Fibroblast of upper back skin (primary cell): ENCODE measurements at places on chromosomes 16 and 17.
A peak's percentile ranks its signal among the peaks of the same experiment; 100 is the strongest.

GRCh38 chr16:17567455-17567854 lies 96.7 kb upstream of the XYLT1 start:
- no peak for DNase-seq

DNA sequence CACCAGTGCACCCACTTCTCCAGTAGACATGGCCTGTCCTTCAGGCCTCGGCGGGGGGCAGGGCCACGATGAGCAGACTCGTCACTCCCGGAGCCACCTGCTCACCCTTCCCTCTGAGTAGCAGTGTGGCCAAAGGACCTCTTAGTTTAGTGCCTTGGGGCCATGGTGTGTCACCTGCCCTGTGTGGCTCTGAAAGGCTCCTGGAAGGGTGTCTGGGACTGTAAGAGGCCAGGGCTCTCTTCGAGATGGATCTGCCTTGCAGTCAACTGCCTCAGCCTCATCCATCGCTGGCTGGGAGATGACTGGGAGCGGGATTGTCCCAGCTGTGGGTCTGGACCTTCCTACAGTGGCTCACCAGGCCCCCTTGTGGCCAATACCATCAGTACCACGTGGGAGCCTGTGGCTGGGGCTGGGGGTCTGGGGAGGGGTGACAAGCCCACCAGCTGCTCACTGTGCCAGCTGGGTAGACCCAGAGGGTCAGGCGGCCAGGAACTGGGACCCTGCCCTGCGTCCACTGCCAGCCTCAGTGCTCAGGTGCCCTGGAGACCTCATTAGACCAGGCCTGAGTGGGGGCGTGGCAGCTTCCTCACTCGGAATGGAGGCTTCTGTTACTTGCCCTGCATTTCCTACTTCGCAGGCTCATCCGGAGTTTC lies 133.4 kb downstream of the OR1D5 start:
- DNase-seq = peak; percentile 9

DNA sequence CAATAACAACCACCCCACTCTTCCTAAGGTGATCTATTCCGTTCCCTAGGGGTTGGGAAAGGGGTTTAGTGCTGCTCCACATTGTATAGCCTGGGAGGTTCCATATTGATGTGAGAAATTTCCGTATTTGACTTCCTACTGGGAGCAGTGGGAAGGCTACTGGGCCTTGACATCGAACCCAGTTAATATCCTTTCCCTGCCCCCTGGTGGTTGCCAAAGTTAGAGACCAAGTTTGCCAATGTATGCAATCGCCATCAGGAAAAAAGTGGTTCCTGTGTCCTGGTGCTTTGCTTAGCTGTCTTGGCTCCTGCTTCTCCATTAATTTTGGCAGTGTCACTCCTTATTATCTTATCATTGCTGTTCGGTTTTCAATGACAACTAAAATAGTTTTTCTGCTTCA lies 914.9 kb downstream of the KCNJ2 start:
- peak; percentile 14 for DNase-seq

- DNase-seq = peak; percentile 8
These were observed 1.6 kb downstream of the MPO start for GRCh38 chr17:58279016-58279711.

DNA sequence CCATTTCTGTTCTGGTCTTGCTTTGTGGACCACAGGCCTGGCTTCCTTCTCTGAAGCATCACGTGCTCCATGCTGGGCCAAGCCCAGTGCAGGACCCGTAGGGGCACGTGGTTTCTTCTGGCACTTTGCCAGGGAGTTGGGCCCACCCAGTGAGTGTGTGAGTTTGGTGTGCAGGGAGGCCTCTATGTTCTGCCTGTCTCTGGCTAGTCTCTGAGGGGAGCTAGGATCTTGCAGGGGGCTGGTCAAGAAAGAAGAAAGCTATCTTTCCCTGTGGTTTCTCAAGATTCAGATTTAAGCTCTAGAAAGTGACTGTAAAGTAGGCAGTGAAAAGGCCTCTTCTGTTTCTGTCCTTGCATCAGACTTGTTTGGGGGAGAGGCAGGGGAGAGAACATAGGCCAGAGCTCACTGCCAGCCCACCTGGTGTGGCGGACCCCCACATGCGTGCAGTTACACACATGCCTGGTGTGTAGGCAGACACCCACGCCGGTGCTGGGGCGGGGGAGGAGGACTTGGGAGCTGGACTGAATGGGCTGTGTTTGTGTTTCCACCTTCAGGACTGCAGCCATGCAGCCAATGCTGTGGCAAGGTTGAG lies 11.8 kb downstream of the LASP1 start:
- DNase-seq = peak; percentile 78

DNA sequence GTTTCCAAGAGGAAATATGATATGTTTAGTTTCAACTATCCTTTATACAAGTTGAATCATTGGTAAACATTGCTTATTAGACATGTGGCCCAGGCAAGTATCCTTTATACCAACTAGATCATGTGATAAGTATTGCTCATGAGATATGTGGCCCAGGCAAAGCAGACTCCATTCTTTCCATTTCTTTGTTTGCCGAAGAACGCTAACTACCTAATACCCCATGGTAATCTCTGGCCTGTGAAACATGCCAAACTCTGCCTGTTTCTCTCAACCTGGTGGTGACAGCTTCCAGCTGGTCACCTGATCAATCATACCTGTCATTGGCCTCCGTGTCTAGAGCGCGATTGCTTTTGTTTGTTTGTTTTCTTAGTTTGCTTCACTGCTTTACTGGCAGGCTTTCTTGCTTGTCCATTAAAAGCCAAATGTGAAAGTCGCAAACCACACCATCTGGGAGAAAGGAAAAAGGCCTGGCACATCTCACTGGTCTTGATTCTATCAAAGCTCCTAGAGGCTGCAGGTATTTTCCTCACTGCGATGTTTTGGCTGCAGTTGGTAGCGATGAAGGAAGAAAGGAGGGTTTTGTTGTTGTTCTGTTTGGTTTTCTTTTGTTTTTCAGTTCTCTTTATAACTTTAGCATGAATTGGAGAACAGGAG lies 686.2 kb downstream of the KCNJ2 start:
- DNase-seq = peak; percentile 10

DNA sequence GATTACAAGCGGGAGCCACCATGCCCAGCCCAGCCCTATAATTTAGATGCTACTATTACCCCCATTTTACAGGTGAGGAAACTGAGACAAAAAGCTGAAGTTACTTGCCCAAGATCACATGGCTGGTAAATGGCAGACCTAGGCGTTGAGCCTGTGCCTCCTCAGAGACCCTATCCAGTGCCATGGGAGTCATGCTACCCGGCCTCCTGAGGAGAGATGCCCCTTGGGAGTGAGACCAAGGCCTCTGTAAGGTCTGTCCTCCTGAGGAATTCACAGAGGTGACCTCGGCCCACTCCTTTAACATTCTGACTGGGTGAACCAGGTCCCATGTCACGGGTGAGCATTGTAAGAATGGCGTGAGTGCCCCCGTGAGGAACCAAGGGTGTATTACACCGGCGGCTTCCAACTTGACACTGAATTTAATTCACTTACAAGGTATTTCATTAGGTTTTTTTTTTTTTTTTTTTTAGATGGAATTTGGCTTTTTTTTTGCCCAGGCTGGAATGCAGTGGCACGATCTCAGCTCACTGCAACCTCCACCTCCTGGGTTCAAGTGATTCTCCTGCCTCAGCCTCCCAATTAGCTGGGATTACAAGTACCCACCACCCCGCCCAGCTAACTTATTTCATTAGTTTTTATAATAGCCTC lies 95.7 kb downstream of the ABCC6 start:
- DNase-seq = peak; percentile 68

GRCh38 chr16:17204206-17204605 lies 266.6 kb downstream of the XYLT1 start:
- no peak for DNase-seq

DNA sequence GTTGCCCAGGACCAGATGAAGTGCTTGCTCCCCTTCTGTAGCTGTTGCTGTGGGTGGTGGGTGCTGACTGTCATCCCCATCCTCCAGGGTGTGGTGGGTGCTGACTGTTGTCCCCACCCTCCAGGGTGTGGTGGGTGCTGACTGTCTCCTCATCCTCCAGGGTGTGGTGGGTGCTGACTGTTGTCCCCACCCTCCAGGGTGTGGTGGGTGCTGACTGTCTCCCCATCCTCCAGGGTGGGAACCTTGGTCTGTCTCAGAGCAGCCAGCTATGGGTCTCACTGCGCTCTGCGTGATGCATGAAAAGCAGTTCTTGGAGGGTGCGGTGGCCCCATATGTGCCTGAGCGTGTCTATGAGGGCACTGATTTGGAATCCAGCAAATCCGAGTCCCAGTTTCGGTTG lies 163.8 kb downstream of the RPTOR start:
- no peak for DNase-seq

DNA sequence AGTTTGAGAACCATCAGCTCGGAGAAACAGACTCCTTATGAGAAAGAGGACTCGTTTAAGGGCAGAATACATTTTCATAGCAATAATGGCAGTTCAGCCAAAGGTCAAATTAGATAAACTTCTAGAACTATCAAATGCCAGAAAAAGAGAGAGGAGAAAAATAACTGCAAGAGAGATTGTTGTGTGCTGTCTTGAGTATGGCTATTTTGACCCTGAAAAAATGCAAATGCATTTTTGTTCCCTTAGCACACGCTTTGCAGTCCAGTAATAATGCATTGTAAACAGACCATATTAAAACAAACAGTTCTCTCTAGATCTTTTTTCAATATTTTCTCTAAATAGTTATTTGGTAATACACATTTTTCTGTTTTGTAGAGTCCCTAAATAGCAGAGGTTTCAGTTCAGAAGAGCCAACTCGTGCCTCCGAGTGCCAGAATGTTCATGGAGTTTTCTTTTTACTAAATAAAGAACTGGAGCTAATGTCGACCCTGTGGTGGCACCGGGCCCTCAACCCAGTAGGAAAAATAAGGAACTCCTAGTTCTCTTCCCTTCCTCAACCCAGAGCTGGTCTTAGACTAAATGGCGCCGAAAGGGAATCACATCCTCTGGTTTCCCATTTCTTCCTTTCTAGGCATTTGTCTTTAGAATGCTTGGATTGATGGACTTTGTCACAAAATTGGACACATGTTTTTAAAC lies 298.0 kb downstream of the MAP2K4 start:
- DNase-seq = no peak

GRCh38 chr16:64534180-64534780 lies 587.6 kb downstream of the CDH11 start:
- DNase-seq = no peak

DNA sequence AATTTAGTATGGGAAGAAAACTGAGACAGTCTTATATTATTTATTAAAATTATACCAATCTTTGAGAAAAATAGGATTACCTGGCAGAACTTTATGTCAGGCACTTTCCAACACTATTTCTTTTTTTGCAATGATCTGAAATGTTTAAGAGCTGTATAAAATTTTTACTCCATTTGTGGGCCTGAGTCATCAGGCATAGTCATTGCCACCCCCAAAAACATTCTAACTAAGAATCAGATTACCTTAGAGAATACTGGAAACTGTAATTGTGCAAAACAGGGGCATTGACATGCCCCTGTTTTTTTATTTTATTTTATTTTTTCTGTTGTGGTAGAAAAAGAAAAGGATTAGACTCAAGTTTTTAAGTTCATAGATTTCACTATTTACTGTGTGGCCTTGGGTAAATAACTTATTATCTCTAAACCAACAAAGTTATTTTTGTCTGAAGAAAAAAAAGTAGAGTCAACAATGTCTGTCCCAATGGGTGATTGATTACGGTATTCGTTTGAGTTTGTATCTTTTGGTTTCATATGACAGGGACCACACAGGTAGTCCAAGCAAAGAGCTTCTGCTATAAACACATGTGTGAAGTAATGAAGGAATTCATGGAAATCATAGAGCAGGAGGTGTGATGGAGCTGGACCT lies 24.6 kb downstream of the VAT1L start:
- no peak for DNase-seq

GRCh38 chr16:52487849-52488457 lies 59.0 kb downstream of the TOX3 start:
- no peak for DNase-seq

GRCh38 chr16:67667817-67668494 lies 1.3 kb downstream of the C16orf86 start:
- peak; percentile 92 for DNase-seq

DNA sequence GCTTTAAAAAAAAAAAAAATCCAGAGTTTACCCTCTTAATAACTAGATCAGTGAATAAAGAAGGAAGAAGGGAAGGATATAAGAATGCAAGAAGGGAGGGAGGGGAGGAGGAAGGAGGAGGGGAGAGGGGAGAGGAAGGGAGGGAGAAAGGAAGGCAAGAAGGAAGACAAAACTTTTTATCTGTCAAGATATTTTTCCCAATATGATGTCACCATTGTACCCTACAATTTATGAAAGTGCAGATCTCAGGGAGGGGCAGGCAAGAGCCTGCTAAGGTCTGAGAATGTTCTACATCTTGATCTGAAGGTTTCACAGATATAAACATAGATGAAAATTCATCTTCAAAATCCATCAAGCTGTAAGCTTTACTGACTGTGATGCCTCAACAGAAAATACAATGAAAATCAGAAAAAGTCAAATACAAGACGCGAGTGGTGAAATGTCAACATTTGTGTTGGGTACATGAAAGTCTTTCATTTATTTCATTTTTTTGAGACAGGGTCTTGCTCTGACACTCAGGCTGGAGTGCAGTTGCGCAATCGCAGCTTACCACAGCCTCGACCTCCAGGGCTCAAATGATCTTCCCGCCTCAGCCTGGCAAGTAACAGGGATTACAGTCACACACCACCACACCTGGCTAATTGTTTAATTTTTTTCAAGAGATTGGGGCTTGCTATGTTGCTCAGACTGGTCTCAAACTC lies 57.1 kb upstream of the EMP2 start:
- no peak for DNase-seq

DNA sequence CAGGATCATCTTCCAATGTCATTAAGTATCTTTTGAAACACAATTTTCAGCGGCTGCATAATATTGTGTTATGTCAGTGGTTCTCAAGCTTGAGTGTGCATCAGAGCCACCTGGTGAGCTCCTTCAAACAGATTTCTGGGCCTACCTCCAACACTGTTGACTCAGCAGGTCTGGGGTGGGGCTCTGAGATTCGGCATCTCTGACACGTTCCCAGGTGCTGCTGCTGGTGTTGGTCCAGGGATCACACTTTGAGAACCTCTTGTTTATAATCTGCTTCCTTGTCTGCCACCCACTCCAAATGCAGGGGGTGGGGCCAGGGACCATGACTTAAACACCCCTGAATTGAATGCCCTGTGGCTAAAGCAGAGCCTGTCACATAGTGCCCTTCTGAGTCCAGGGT lies 73.8 kb upstream of the HNF1B start:
- DNase-seq = peak; percentile 53

DNA sequence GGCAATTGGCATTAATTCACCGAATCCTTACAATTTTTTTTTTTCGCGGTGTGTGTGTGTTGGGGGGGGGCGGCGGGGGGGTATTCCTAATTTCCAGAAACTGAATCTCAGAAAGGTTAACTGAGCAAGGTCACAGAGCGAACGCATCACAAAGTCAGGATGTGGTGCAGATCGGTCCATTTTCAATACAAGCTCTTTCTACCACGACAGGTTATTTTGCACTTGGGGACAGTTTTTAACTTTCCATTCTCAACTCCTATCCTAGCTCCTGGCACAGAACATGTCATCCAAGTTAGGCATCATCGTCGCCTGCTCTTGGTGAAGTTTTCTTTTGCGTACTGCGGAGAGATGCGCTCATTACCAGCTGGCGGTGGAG lies 15.4 kb upstream of the ERN1 start:
- no peak for DNase-seq

- DNase-seq = peak; percentile 1
These were observed 1067.9 kb upstream of the EEF2KMT start for GRCh38 chr16:6165330-6165979.
